GOT3 (cell line): ENCODE measurements at places on chromosomes 13 and 19.

GRCh38 chr19:43735957-43736356, 18.8 kb downstream of the SMG9 start:
- DNase-seq: no peak

- DNase-seq: no peak
These were observed 943 bp downstream of the EXOC3L2 start for GRCh38 chr19:45244133-45244794.

- no peak for DNase-seq
These were observed 333.1 kb downstream of the GPC6 start for GRCh38 chr13:93559718-93560117.

- no peak for DNase-seq
These were observed 4.2 kb downstream of the DHX34 start for GRCh38 chr19:47353307-47353712.

GRCh38 chr19:38711726-38712153, 32.5 kb downstream of the CAPN12 start:
- peak; percentile 70 for DNase-seq

DNA sequence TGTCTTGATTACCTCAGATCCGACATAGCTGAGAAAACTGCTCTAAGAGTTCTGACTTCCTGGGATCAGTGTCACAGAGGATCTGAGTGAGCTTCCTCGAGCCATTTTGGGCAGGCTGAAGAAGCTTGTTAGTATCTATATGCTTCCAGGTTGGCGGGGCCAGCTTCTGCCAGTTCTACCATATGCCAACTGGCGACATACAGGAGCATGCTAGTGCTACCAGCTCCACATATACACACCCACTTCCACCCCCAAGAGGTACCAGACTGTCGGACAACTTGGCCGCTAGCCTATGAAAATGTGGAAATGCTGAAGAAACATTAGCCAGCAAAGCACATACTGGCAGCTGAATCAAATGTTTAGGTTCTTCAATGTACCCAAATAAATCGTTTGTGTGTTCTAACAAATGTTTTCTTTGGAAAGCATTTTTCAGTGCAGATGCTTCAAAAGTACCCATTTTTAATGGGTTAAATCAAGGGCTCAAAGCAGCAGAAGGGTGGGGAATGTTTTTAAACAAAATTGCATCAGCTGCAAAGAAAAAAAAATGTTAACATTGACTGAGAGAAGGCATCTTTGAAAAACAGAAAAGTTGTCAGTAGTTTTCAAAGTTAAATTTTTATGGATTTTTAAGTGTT, 163.7 kb downstream of the KLF12 start:
- no peak for DNase-seq

DNA sequence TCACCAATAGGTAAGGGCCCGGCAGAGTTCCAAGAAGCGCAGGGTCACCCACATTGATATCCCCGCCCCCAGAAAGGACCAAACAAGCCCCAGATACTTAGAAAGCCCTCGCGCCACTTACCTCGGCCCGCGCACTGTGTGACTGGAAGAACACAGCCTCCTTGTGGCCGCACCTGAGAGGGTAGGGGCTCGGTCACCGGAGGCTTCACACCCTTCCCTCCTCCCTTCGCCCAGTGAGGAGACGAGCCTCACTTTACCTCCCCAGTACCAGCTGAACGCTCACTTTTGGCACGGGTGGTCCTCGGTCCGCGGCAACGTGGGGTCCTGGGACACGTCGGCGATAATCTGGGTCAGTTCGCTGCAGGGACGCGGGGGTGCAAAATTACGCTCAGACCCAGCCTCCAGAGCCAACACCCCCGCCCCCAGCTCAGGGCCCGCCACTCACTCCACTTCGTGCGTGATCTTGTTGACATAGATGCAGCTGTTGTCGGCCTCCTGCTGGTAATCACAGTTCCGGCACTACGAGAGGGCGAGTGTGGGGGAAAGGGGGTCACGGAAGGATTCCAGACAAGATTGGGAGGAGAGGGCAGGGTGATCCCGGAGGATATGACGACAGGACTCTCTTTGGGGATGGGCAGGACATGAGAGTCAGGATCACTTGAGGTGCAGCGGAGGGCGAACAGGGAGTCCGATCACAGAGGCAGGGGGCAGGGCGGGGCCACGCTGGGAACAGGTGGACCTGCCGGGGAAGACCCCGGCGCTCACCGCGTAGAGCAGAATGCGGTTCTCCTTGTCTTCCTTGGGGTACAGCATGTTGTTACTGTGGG, 568 bp downstream of the POLR2I start:
- no peak for DNase-seq

GRCh38 chr19:3190921-3191805, 5.4 kb downstream of the NCLN start:
- no peak for DNase-seq

- DNase-seq: no peak
These were observed 310.6 kb upstream of the TSHZ3 start for GRCh38 chr19:31659897-31660210.

- DNase-seq: no peak
These were observed 55.6 kb downstream of the SLC7A9 start for GRCh38 chr19:32813862-32814425.

GRCh38 chr19:55259540-55260210, 858 bp upstream of the PPP6R1 start:
- no peak for DNase-seq

- DNase-seq: no peak
These were observed 10.5 kb downstream of the LYL1 start for GRCh38 chr19:13092158-13092543.

DNA sequence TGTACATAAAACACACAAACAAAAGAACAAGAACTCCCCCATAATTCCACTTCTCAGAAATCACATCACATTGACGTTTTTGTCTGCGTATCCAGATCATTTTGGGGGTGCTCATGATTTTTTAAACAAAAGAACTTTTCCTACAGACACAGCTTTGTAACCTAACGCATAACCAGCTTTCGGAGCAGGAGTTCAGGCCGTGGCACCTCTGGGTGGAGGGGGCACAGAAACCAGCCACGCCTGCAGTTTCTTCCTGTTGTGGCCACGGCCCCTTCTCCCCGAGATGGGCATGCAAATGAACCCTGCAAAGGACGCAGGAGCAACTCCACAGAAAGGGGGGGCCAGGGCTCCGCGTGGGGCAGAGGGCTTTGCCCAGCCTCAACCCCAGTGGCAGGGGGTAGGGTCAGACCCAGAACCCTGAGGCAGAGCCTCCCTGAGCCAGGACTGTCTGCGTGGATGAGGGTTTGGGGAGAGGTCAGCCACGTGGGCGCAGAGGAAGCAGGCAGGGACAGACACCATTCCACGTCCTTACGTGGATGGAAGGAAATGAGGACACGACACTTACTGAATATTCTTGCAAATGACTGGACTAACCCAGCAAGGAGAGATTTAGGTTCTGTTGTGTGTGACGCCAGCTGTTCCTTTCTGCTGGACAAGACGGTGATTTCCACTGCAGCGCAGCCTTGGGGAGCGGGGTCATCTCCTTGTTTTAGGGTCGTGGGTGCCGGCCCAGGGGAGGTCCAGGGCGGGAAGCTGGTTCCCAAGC, 64.4 kb downstream of the RASA3 start:
- no peak for DNase-seq

- no peak for DNase-seq
These were observed 263.5 kb downstream of the FOXO1 start for GRCh38 chr13:40402931-40403431.

GRCh38 chr13:90315061-90315460, 1032.4 kb upstream of the MIR17HG start:
- DNase-seq: no peak

GRCh38 chr13:101967216-101967615, 434.6 kb downstream of the FGF14 start:
- DNase-seq: no peak

DNA sequence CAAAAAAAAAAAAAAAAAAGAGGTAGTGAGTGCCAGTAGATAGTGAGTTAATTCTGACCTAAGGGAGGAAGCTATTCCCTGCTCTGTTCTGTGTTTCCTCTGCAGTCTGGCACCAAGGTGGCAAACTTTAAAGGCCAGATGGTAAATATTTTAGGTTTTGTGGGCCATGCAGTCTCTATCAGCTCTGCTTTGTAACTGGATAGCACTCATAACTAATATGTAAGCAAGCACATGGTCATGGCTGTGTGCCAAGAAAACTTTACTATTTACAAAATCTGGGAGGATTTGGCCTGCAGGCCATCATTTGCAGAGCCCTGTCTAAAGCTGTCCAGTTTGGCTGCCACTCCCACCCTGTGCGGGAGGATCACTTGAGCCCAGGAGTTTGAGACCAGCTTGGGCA, 4.3 kb downstream of the PIN1 start:
- DNase-seq: no peak

GRCh38 chr13:47672245-47673008, 328.6 kb downstream of the SUCLA2 start:
- no peak for DNase-seq

DNA sequence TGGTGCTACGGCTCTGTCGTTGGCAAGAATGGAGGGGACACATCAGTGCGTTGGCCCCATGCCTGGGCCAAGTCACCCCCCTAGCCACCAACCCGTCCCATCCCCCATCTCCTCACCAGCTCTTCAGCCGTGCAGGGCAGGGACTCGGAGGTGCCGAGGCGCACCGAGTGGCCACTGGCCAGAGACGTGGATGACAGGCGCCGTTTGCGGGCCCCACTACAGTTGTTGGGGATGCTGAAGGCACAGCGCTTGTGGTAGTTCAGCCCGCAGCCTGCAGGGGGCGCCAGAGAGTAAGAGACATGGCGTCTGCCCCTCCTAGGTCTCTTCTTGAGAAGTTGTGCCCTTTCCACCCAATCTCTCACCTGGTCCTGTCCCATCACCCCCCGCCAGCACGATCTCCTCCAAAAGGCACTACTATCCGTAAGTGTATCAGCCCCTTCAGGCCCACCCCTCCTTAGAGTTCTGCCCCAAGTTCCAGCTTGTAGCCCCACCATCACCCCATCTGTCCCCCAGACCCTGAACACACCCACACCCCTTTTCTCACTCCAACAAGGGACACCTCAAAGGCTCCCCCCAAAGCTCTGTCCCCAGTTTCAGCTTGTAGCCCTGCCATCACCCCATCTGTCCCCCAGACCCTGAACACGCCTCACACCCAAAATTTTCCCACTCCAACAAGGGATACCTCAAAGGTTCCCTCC, 12.4 kb downstream of the PRKD2 start:
- DNase-seq: no peak

GRCh38 chr19:23283925-23284324, 33.7 kb upstream of the ZNF724 start:
- no peak for DNase-seq

- no peak for DNase-seq
These were observed 38.2 kb downstream of the MTMR6 start for GRCh38 chr13:25249001-25249543.

GRCh38 chr13:78372581-78372980, 230.8 kb downstream of the POU4F1 start:
- DNase-seq: no peak

DNA sequence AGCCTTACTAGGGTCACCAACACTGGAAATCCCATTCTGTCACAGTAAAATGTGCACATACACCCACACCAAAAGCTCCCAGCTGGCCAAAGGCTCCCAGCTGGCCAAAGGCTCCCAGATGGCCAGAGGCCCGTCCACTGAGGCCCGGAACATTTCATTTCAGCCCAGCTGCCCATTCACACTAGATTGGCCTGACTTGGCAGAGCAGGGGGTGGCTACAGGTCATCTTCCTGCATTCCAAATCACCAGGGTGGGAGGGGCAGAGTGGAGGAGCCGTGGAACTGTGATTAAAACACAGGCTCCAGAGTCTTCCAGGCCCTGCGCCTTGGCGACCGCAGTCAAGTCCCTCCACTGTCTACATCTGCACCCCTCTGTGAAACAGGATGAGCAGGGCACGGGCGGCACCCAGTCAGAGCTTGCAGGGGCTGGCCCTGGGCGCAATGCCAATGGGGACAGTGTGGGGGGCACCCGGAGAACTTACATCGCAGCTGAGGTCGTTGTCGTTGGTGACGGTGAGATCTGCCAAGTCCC, 10.1 kb upstream of the PRKD2 start:
- DNase-seq: no peak

DNA sequence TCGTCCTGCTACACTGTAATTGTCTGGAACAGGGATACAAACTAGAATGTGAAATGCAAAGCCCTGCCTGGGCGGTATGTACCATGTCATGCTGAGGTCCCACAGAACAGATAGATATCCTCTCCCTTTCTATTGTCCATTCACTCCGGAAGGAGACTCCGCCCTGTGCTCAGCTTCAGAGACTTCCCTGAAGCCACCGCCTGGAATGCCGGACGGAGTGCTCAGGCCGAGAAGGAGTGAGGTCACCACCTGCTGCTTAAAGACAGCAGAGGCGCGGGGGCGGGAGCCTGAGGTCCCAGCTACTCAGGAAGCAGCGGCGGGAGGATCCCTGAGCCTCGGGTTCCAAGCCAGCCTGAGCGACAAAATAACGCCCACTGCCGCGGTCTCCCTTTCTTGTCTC, 890 bp upstream of the ZNF611 start:
- no peak for DNase-seq

DNA sequence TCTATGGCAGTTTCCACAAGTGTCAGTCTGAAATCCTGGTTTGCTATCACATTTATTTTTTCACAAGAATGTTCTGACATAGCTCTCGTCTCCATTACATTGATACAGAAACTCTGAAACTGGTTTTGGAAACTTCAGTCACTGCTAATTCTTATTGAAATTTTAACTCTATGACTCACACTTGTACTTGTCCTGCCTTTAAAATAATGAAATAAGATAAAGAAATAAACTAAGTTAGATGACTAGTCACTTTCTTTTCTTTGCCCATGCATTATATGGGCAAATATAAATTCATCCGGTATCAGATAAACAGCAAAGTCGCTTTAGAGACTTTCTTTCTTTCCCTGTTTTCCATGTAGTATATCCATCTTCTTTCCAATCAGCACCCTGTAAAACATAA, 257.5 kb downstream of the PCDH9 start:
- DNase-seq: no peak

GRCh38 chr13:98406971-98407370, 169.9 kb downstream of the STK24 start:
- DNase-seq: no peak

DNA sequence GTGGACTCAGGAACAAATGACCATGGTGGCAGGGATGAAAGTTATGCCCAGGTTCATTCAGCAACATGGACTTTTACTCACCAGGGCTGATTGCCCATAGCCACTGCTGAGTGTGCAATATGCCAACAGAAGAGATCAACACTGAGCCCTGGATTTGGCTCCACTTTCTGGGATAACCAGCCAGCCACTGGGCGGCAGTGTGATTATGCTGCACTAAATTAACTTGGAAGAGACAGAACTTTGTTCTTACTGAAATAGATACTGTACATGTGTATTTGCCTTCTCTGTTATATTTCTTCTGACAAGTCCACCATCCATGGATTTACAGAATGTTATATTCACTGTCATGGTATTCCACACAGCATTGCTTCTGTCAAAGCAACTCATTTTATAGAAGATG, 257.4 kb downstream of the TDRD3 start:
- DNase-seq: no peak

GRCh38 chr19:54162241-54162805, 2.8 kb upstream of the LENG1 start:
- DNase-seq: peak; percentile 17

- DNase-seq: no peak
These were observed 792.5 kb downstream of the DIAPH3 start for GRCh38 chr13:59371229-59371628.

DNA sequence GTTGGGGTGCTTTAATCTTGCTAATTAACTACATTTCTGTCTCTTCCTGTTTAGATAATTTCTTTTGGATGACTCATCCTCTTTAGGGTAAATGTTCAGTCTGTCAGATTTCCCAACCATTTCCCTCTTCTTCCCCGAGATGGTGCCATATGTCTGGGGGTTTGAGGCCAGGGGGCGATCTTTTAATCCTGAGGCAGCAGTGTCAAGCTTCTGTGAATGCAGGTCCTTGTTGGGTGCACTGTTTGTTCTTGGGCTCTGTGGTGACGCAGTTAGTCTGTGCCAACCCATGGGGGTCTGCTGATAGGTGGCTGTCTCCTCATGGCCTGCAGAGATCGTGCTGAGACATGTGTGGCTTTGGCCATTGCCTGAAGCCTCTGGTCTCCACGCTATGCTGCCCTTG, 420.4 kb downstream of the NDFIP2 start:
- DNase-seq: no peak
